ENCODE measurements at places on chromosomes 13 and 19.

- DNase-seq, result no peak
Measured at GRCh38 chr13:107376341-107377125, 808.6 kb upstream of the ARGLU1 start.

DNA sequence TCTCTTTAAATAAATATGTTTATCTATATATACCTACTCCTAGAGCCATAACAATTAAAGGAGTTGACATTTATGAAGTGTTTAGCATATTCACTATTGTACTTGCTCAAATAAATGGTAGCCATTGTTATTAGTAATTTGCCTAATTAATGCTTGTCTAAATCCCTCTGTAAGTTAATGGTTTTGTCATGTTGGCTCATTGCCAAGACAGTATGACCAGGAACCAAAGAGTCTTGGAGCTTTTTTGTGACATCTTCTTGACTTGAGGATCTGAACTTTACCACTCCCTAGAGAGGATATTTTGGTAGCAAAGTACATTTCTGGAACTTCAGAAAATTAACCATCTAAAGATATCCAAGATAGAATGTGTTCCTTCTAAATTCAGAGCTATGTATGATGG, 15.5 kb downstream of the FRY start:
- DNase-seq, result peak; percentile 42

DNA sequence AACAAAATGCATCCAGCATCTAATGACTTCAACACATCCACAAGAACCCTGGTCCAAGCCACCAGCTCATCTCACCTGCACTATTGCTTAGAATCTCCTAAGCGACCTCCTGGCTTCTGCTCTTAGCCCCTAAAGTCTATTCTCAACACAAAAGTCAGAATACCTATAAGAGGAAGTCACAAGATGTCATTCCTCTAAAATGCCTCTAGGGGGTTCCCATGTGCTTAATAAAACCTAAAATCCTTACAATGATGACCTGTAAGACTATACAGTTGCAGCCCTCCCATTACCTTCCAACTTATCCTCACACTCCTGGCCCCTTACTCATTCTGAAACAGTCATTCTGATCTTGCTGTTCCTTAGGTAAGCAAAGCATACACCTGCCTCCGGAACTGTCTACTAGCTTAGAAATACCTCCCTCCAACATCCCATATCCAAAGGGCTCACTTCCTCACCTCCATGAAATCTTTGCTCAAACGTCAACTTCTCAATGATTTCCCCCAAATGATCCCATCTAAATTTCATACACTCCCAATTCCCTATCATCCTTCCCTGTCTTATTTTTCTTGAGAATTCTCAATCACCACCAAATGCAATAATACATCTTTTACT, 10.0 kb downstream of the ATP7B start:
- peak; percentile 63 for DNase-seq

DNA sequence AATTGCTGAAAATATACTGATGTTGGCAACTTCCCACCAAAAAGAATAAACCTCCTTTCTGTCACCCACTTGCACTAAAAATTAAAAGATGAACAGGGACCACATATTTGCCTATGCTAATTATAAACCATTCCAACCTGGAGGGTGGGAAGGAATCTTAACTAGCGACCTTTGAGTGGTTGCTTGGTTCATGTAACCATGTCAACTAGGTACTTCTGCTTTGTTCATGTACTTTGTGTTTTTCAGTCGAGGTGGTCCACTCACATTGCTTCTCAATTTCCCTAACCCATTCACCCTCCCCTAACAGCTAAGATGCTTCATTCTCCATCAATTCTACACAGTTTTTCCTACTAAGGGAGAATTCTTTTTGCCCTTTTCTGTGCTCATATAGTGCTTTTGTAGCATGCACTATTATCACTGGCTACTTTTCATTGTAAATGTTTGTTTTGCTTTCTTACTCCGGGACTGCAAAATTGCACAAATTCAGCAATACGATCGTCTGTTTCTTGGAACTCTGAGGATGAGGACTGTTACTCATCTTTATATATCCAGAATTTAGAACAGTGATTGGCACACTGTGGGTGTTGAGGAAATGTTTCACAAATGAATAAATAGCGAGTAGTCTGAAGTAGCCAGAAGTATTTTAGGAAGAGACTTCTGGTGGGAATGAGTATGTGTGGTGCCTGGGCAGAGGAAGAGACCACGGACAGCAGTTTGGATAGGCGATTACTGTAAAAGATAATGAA, 187.5 kb downstream of the GPC6 start:
- DNase-seq, result no peak

DNA sequence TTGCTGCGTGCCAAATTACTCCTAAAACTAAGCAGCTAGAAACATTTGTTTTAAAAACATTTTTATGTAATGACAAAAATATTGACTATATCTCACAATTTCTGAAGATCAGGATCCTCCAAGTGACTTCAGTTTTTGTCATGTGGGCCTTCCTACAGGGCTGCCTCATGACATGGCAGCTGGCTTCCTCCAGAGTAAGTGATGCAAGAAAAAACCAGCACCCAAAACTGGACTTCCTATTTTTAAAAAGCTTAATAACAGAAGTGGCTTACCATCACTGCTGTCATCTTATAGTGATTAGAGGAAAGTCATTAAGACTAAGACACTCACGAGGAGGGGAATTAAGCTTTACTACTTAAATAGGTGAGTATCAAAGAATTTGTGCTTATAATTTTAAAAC, 681.7 kb downstream of the PCDH17 start:
- DNase-seq, result no peak

DNA sequence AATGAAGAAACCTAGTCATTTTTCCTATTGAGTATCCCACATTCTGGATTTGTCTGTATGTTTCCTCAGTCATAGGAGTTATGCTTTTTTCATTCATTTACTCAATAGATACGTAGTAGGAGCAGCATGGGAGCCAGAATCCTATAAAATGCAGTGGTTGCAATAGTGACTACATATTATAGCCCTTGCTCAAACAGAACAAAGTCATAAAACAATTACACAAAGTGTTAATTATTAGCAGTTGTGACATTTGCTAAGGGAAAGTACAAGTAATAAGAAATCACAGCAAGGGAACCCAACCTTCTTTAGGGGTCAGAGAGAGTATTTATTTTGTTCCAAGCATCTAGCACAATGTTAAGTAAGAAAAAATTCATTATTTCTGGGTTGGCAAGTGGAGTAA, 27.7 kb upstream of the POU4F1 start:
- DNase-seq, result no peak

DNA sequence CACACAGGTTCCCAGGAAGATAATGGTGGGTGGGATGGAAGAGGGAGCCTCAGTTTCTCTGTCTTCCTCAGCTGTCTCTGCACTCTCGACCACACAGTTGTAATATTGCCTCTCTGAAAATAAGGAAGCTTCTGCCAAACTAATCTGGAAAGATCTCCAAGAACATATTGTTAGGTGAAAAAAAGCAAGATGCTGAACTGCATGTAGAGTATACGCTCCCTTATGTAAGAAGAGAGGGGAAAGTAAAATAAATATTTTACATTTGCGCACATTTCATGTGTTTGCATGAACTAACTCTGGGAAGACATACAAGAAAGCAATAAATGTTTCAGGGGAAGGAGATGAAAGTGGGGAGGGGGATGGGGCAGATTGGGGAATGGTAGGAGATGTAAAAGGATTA, 41.9 kb upstream of the CACNA1A start:
- no peak for DNase-seq

GRCh38 chr13:104810242-104810641, 1725.2 kb downstream of the EFNB2 start:
- DNase-seq, result peak; percentile 1

DNA sequence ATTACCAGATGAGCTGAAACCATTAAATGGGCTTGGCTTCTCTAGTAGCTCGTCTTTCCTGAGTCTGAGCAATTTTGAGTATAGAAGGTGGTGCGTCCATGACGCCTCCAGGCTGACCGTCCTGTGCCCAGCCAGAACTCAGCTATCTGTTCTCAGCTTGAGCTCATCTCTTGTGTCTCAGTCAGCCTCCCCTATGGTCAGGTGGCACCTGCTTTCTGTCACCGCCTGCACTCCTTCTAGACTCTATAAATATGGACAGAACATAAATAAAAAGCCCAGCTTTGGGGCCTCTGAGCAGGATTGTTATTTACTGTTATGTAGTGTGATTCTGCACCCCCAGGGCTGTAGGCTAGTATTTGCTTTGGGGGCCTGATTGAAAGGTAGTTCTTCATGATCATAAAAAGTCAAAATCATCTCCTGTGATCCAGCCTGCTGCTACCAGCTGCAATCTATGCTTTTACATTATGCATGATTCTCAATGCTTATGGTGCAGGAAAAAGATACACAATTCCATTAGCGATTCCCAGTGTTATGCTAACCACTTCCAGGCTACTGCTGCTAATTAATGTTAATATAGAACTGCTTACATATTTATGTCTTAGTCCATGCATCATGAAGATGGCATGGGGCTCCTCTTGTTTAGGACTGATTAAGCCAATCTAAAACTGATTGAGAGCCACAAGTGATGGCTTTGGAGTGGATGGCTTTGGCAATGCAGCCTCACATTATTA, 72.5 kb upstream of the TMTC4 start:
- no peak for DNase-seq

DNA sequence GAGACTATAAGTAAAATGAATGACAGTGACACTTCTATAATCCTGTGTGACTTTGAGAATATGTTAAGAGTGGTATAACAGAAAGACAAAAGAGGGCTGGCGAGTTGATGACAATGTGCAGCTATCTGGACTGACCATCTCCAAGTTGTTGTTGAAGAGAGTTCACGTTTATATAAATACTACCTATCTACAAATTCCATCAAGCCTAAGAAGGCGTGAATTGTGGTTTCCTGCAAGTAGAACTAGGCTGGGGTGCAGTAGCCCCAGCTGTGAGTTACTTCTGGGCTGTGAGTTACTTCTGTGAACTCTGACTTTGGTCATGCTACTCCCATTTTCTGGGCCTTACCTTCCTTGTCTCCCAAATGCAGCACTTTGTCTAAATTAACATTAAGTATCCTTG, 561.0 kb downstream of the TBC1D4 start:
- no peak for DNase-seq

DNA sequence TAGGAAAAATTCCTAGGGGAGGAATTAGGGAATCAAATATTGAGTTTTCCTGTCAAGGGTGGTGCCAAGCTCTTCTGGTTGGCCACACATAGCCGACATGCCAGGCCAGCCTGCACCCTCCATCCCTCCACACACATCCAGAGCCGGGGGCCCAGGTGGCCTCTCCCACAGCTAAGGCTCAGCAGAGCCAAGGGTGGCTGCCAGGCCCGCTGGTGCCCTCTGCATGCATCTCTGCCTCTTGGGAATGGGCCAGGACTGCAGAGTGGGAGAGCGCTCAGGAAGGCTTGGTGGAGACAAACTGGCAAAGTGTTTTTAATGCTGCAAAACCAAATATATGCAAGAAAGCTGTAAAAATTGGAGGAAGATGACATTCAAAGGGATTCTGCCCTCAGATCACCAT, 42.7 kb upstream of the GAS6 start:
- DNase-seq, result no peak

DNA sequence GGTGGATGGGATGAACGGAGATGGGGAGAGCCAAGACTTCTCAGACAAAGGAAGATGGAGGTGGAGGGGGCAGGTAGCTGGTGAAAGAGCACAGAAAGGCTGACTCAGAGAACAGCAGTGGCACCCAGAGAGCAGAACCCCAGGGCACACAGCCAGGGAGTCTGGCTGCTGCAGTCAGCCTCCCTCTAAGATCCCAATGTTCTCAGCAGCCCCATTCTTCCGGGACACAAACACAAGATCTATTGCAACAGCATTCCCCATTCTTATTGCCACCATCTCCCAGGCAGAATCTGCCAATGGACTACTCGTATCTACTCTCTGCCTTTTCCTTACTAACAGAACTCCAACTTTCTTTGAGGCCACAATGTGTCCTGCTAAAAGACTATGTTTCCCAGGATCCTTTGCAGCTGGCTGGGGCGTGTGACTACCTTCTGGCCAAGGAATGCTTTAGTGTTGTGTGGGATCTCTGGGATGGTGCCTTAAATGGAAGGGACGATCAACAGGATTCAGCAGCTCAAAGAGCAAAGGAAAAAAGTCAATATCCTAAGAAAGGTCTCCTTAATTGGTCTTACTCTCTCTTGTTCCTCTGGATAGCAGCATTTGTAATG, 7.5 kb downstream of the THAP8 start:
- no peak for DNase-seq

DNA sequence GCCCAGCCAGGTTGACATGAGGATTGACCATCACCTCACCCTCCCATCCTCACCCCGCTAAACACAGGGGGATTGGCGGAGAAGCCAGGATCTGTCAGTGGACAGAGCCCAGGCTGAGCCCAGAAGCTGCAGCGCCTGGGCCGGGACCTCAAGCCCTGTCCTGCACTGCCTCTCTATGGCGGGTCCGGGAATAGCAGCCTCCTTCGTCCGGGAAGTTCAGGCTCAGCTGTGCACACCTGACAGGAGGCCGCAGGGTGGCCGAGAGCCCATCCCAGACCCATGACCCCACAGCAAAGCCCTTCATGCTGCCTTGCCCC, 67.8 kb downstream of the SPACA7 start:
- peak; percentile 86 for DNase-seq

GRCh38 chr19:1239796-1240737, 1.5 kb upstream of the ATP5F1D start:
- DNase-seq, result peak; percentile 83

- DNase-seq, result no peak
Measured at GRCh38 chr19:31957711-31958110, 387.7 kb upstream of the ZNF507 start.

- peak; percentile 18 for DNase-seq
Measured at GRCh38 chr19:15584541-15585115, 30.4 kb upstream of the CYP4F8 start.

- DNase-seq, result no peak
Measured at GRCh38 chr13:50016444-50016843, 1.2 kb downstream of the KCNRG start.

DNA sequence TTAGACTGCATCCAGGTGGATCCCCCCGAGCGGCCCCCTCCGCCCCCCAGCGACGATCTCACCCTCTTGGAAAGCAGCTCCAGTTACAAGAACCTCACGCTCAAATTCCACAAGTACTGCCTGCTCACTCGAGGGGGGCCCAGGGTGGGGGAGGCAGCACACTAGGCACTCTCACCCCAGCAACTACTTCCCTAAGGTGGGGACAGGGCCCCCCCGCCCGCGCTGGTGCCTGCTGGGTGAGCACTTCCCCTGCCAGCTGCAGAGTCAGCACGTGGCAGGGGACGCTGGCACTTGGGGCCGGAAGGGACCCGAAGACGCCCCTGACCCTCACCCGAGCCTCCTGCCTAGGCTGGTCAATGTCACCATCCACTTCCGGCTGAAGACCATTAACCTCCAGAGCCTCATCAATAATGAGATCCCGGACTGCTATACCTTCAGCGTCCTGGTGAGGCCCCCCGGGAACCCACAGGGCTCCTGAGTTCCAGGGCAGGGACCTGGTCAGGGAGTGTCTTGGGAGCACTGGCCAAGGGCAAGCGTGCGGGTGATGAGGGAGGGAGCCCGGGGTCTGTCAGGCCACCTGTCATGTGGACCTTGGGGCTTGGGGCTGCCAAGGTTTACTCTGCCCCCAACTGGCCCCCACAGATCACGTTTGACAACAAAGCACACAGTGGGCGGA, 5.2 kb downstream of the MCOLN1 start:
- no peak for DNase-seq

GRCh38 chr13:66014771-66015170, 1215.4 kb downstream of the PCDH9 start:
- no peak for DNase-seq
